Stimulated activated CD4-positive, alpha-beta T cell treated with anti-CD3 and anti-CD28 coated beads, Interleukin-12 subunit alpha, Interleukin-12 subunit beta, amount 100 ng/mL, for 4 hours (primary cell): ENCODE measurements at places on chromosomes 3 and 15.

GRCh38 chr15:62895905-62896316, 146.6 kb upstream of the TPM1 start:
- no peak for DNase-seq

DNA sequence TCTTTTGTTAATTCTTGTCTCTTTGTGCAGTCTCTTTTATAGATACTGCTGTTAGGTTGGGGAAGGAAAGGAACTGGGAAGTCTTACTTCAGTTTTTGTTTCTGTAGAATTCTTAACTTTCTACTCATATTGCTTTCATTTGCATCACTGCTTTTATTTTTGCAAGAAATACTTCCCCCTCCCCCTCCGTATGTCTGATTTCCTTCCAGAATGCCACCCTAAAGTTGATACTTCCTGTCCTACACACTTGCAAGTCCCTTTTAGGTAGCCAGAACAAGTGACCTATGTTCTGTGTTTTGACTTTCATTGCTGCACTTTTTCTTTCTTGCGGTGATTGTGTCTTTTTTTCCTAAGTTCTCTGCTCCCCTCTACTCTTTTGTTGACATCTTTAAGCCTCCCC, 477.4 kb downstream of the RSL24D1 start:
- no peak for DNase-seq

GRCh38 chr15:52076889-52077781, 35.4 kb downstream of the BCL2L10 start:
- DNase-seq, result no peak

DNA sequence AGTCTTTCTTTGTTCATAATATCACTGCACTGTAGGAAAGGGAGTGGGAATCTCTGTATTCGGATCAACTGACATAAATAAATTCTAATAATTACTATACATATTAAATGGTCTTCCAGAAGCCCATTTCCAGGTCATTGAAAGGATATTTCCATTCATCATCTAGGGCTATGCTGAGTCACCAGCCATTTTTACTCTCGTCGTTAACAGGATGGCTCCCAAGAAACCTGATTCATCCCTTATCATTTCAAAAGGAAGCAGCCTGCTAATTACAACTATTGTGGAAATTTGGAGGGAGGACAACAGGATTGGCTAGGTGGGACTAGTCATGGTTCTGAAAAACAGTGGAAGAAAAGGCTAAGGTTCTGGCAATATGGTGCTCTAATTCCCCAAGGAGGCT, 13.6 kb downstream of the GMNC start:
- DNase-seq, result no peak

- DNase-seq, result no peak
Observed at GRCh38 chr3:52140769-52141168, 13.5 kb downstream of the POC1A start.

GRCh38 chr15:62403164-62403809, 238.2 kb upstream of the C2CD4B start:
- DNase-seq, result no peak

- DNase-seq, result no peak
Observed at GRCh38 chr3:49057268-49057667, 28.1 kb upstream of the IMPDH2 start.

DNA sequence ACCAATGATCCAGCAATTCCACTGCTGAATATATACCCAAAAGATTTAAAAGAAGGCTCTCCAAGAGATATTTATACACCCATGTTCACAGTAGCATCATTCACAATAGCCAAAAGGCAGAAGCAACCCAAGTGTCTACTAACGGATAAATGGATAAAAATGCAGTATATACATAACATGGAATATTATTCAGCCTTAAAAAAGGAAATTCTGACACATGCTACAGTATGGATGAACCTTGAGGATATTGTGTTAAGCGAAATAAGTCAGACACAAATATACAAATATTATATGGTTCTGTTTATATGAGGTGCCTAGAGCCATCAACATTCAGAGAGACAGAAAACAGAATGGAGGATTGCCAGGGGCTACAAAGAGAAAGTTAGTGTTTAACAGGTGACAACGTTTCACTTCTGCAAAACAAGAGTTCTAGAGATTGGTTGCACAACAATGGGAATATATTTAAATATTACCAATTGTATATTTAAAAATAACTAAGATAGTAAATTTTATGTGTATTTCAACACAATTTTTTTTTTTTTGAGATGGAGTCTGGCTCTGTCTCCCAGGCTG, 69.4 kb downstream of the STAG1 start:
- DNase-seq, result no peak

- DNase-seq, result no peak
Observed at GRCh38 chr3:175619369-175619768, 760.2 kb downstream of the NAALADL2 start.

DNA sequence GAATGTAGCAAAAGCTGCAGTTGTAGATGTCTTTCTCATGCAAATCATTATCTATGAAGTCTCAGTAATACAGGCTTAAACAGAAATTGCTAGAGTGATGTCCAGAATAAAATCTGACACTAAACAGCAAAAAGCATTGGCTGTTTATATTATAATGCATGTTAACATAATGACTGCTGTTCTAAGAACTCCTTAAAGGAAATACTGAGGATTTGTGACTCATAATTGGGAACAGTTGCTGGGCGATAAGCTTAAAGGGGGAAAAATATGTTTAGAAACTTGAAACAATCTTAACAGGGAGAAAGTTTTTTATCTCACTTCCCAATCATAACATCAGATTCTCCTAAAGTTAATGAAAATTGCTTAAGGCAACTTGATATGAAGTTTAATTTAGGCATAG, 17.5 kb downstream of the TIPARP start:
- no peak for DNase-seq

DNA sequence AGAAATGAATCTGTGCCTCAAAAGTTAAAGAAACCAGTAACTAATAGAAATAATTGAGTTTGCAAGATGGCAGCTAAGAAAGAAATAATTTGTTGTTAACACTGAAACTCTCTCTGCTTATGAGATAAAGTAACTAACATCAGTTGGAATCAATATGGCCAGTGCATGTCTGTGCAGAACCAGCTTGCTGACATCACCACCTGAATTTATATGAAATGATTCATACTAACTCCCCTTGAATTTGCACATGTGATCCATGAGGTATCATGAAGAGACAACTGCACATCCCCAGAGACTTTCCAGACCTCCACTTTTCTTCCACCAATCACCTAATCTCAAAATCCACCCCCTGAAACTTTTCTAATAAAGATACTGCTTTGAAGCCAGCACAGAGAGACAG, 10.3 kb upstream of the SLC25A38 start:
- no peak for DNase-seq

DNA sequence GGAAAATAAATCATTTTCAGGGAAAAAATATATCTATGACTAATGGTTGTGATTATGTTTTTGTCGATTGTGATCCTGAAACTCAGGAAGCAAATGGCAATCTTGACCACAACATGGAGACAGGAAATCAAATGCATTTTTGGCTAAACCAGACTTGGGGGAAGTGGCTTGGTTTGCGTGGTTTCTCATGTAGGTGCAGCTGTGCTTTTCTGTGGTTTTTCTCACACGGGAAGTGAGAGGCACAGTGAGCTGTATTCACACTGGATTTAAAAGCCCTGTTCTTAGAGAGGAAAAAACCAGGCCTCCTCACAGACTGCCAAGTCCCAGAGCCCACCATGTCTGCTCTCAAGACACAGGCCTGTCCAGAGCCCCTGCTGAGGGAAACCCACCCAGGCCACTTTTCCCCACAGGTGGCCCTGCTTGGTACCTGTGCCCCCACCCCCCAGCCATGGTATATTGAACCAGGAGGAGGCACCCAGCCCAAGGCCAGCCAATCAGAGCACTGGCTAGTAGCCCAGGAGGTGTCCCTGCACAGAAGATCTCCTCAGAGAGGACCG, 46.1 kb downstream of the BTD start:
- no peak for DNase-seq

DNA sequence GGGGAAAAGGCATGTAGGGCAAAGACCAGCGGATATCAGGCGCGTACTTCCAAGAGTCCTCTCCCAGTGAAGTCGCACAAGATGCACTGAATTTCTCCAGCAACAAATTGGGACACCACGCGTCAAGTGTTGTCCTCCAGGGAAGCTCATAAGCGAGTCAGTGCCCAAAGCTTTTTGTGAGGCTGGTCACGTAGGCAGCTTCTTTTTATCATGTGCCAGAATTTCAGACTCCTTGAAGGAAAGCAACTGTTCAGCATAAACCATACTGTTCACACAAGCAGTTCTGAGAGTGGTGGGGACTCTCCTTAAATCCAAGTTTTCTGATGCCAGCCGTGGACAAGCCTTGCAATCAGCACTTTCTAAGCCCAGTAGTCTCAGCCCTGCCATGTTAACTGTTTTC, 10.1 kb upstream of the FSTL1 start:
- no peak for DNase-seq

DNA sequence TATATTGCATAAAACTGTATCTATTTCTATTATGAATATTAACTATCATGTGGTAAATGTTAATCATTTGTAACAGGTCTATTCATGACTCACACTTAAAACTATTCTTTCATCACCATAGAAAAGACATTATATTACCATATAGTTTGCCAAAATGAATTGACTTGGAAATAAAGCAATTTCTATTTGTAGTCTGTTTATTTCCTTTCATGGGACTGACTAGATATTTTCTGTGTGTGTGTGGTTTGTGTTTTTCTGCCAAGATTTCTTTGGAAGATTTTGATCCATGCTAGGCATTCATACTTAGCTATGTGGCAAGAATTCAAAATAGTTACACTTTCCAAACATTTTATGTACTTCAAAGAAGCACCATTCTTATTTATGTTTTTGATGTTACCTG, 522.5 kb upstream of the AGTR1 start:
- no peak for DNase-seq

- DNase-seq, result no peak
Observed at GRCh38 chr15:26864664-26865191, 2.1 kb upstream of the GABRA5 start.

- DNase-seq, result no peak
Observed at GRCh38 chr3:77667901-77668300, 628.0 kb downstream of the ROBO2 start.

DNA sequence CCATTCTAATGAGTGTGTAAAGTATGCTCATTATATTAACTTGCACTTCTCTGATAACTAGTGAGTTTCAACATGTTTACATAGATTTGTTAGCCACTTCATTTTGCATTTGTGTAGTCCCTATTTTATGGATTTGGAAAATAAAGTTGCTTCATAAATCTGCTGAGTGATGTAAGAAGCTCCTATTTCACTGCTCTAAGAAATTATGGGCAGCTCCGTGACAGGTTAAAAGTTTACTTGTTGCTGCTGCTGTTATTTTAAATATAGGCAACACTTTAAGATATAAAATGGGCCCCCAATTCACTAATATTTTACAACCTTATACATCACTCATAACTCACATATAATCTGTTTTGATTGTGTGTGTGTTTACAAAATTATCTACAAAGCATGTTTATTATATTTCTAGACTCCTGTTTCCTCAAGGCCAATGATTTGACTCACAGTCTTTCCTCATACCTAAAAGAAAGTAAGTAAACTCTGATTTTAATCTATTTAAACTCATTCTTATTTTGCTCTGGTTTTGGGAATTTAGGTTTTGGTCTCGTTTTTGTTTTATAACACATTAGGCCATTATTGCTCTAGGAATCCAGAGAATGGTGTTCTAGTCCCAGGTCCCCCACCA, 51.7 kb upstream of the FILIP1L start:
- DNase-seq, result no peak

DNA sequence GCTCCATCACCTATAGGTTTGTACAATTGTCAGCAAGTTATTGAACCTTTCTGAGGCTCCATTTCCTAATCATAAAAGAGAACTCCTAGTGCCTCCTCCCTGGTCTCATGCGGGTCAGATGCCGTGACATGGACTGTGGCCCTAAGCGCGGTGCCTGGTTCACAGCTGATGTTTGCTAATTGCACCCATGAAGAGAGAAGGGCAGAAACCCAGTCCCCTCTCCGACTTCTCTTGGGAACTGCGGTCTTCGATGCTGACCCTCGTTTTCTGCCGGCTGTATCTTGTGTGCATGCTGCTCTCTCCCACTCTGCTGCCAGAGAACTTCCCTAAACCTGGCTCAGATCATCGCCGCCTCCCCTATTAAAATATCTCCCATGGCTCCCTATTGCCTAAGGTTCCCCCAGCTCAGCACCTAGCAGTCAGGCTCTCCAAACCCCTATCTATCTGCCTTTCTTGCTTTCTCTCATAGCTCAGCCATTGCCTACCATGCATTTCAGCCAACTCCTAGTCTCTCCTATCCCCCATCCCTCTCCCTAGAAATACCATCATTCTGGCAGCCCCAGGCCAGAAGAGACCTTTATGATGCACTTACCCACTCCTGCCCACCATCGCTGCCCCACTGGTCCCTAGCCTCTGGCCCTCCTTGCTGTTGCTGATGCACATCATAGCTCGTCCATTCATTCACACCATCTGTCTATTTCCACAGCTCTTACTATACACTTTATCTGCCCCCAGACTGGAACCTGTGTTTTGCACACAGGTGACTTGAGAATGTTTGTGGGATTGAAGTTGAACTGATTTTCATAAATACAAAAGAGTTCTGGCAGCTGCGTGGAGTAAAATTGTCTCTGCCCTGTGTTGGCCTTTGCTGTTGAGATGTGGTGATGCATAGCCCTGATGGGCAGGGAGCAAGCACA, 6.6 kb downstream of the ISG20 start:
- DNase-seq, result no peak

DNA sequence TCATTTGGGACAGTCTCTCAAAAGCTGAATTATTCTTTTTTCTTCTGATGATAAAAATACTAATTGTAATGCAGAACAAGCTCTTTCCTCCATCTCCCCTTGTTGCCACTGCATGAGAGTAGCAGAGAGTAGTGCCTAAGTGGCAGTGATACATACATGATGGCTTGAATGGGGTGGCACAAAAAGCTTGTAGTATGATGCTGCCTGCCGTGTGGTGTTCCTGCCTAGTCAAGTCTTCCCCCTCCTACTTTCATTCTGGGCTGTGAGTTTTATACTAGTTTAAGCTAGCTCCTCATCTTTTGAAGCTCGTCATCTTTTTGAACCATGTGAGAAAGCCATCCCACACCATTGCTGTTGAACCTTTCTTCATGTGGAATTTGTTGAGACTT, 230.5 kb downstream of the NFKBIZ start:
- no peak for DNase-seq

DNA sequence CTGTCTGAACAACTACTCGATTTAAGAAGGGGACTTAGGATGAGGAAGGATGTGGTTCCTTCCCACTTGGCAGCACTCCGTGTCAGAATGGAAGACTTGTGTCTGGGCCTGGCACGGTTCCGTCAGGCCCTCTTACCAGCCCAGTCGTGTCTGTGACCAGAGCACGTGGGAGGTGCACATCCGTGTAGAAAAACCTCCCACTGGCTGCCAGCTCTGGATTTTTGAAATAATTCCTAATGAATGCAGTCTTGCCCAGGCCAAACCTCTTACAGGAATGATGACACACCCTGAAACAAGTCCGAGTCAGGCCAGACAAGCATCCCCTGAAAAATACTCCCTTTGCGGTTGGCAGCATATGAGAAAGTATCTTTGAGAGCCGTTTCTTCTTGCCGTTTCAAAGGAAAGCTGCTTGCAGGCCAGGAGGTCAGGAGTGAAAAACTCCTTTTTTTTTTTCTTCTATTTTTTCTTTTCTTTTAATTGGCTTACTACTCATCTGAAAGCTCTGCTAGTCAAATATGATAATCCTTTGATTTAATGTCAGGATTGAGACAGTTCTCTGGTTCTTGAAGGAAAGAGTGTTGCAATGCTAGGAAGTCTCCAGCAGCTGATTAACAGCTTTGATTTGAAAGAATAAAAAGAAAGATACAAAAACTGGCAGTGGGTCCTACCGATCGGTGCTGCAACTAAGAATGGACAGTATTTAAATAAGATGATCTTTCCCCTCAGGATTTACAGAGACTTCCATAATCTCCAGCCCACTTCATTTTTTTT, 19.8 kb downstream of the IL1RAP start:
- no peak for DNase-seq

- DNase-seq, result no peak
Observed at GRCh38 chr3:112585782-112586181, 23.9 kb downstream of the SLC35A5 start.
